Bronchial epithelial cell (primary cell): ENCODE measurements at places on chromosomes 1 and 21.

DNA sequence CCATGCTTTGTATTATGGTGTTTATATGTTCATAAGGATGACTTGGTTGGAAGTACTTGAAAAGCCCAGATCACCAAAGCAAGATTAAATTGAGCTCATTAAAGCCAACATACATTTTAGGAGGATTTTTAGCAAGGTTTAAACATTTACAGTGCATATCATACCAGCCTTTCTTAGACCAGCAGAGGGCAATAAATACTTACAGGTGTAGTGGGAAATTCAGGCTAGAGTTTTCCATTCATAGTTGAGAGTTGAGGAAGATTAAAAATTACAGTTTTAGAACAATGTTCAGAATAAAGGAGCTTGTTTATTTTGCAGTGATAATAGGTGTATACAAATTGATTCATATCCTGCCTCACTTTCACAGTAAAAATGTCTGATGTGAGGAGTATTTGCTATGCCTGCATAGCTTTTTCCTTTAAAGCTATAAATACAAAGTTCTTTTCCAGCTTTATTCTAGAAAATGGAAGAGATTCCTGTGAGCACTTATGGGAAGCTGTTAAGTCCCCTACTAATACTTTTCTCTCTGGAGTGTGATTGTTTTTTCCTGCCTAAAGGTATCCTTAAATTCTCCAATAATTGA, 35.3 kb downstream of the DTL start:
- peak; percentile 54 for DNase-seq

GRCh38 chr1:3670823-3671265, 18.5 kb downstream of the TP73 start:
- DNase-seq: no peak

GRCh38 chr1:45512641-45513054, 9.0 kb downstream of the PRDX1 start:
- peak; percentile 68 for DNase-seq

- DNase-seq: peak; percentile 41
These were observed at the start of gene FNBP1L for GRCh38 chr1:93447481-93448291. Gene FNBP1L (plus strand): TSS chr1:93448118. CDS start chr1:93448282, 164 bp downstream.

DNA sequence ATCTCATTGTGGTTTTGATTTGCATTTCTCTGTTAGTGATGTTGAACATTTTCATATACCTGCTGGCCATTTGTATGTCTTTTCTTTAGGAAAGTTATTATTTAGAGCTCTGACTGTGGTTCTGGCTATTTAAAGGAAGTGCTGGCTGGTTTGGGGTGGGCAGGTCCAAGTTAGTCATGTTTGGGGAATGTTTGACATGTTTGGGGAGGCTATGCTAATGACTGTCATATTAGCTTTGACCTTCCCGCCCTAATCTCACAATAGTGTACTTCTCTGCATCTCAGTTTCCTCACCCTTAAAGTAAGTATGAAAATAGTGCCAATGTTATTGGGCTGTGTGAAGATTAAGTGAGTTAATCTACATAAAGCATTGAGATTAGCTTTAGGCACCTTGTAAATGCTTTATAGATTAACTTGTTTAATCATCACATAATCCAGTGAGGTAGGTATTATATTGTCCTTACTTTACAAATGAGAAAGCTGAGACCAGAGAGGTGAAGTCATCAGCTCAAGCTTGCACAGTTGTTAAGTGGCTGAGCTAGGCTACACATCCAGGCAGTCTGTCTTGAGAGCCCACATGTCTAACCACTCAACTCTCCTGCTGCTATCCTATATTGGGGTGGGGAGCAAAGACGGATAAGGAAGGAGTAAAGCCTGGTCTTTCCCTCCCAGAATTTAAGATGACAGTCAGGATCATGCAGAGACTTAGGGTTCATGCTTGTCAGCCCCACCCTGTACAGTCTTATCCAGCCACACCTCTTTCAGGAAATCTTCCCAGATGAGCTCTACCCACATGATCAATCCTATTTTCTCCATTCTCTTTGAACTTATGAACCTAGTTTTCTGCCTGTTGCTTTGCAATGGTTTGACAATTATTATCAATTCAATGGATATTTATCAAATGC, 22.8 kb upstream of the CRNN start:
- DNase-seq: peak; percentile 79

GRCh38 chr1:228304225-228304624, 96.4 kb downstream of the OBSCN start:
- DNase-seq: no peak

- DNase-seq: no peak
These were observed 57.9 kb upstream of the GJB5 start for GRCh38 chr1:34696981-34697380.

DNA sequence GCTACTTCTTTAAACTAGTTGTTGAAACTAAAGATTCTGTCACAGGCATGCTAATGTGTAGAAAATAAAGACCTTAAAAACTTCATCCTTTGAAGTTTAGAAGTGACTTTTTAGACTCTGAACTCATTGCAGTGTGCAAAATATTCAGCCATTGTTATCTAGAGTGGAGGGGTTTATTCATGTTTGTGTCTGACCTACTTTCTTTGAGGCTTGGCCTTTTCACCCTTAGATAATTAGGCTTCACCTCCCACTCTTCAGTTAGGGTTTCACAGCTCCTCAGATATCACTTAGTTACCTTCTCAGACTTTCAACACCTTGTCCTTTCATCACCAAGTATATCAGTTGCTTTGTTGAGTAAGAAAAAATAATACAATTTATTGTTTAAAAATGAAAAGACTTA, 75.9 kb downstream of the IVNS1ABP start:
- DNase-seq: no peak

GRCh38 chr1:153789478-153790034, 14.3 kb downstream of the SLC27A3 start:
- no peak for DNase-seq

- DNase-seq: no peak
These were observed 45.5 kb downstream of the USP25 start for GRCh38 chr21:15775291-15775690.

DNA sequence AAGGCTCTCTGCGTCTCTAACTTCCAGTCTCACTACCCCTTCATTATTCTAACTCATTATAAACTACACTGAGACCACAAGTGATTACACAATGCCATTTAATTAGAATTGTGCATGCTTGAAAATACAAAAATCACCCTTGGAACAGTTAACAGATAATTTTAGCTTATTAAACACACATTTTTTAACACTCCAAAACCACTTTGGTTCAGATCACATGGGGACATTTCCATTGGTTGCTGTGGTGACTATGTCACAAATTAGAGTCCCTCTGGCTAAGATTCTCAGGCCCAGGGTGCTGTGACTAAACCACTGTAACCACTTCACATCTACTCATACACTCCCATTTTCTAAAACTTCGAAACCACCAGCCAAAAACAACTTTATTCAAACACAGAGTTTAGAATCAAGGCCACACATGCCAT, 43.0 kb downstream of the JAK1 start:
- DNase-seq: no peak

GRCh38 chr1:98382986-98383740, 278.4 kb upstream of the SNX7 start:
- no peak for DNase-seq

DNA sequence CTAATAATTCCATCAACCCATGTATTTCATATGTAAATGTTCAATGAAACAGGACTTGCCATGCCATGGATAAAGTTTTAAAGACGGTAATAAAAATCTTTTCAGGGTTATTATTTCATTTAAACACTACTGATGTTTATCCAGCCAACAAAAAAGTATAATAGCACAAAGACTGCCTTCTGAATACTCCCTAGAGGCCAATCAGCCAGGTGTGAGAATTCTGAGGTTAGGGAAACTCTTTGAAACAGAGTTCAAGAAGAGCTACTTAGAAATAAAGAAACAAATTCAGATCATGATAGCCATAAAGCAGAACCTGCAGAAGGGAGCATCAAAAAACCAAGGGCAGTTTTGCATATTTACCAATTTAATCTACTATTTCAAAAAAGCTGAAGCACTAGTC, 48.7 kb downstream of the AKT3 start:
- DNase-seq: no peak

GRCh38 chr1:223129229-223129901, 13.7 kb downstream of the TLR5 start:
- DNase-seq: no peak

DNA sequence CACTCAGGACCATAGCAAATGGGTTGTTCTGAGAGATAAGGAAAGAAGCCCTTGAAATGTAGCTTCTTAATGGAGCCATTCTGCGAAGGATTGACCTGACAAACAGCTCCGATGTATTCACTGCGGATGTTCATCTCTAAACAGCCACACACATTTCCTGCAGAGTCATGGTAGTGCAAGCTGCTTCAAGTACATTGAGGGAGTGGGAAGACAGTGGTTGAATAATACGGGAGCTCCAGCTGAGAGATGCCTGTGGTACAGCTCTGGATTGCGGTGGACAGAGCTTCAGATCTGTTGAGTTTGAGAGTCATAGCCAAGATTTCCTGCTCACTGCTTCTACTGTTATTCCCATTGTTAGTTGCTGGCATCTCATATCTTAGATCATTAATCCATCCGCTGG, 86.6 kb downstream of the ZBTB18 start:
- DNase-seq: peak; percentile 6

DNA sequence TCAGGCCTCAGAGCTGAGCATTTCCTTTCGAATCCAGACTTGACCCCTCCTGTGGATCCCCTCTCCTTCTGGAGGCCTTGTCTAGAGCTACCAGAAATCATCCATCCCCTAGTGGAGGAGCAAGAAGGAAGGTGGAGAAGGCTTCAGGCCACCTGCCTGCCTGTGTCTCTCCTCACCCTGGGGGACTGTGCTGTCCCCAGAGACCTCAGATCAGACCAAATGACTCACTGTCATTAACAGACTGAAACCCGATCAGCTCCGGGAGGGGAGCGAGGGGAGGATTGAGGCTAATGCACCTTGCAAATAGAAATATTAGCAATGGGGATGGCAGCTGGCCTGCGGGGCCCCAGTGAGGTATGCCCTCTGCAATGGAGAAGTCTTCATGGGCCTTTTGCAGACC, 2.1 kb downstream of the MYBPH start:
- no peak for DNase-seq

- DNase-seq: no peak
These were observed 47.9 kb downstream of the SERBP1 start for GRCh38 chr1:67382292-67382691.

DNA sequence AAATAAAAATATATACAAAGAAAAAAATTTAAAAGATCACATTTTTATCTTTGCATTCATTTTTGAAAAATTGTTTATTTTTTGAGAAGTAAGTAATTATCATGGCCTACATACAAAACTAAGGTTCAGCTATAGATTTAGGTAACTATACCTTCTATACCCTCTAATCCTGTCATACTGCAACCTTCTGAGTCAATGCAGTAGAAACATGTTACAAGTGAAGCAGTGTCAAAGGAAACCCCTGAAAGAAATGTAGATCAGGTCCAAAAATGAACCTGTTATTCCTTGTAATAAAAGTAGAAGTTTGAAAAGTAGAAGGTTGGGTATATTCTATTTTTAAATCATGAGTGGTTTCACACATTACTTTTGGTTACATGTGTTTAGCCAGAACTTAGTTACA, 51.3 kb downstream of the PTGS2 start:
- no peak for DNase-seq

- peak; percentile 43 for DNase-seq
These were observed 27.6 kb downstream of the CD244 start for GRCh38 chr1:160834945-160835565.

- no peak for DNase-seq
These were observed at the start of gene ADGRL4 for GRCh38 chr1:79006564-79006963. Gene ADGRL4 (minus strand): TSS chr1:79006730. CDS start chr1:79006654, 76 bp downstream.

DNA sequence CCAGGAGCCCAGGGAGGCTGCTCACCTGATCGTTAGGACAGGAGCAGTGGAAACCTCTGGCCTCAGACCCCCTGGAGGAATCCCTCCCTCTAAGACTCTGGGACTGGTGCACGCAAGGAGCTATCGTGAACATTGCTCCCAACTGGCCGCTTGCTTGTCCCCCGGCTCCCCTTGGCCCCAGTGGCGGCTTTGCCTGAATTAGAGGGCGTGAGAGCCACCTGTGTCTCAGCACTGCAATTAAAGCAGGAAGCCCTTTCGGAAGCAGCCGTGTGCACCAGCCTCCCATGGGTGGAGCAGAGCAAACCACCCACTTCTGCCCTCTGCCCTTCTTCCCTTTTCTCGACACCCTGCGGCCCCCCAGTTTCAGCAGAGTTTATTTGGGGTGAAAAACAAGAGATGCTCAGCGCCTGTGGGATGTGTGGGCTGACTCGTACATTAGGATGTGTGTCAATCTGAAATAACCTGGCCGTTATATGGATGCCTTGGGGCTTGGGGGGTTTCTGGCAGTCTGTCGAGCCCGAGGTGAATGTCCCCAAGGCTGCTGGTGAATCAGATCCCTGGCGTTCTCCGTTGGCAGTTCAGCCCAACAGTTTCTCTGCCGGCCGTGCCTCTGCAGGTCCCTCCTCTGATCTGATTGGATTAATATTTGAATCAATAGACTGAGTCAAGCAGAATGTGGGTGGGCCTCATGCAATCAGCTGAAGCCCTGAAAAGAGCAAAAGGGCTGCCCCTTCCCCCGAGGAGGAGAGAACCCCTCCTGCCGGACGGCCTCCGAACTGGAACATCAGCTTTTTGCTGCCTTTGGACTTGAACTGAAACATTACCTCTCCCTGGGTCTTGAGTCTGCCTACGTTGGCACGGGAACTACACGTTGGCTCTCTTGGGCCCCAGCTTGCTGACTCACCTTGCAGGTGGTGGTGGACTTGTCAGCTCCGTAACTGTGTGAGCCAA, 7.3 kb upstream of the UMODL1 start:
- DNase-seq: peak; percentile 84

DNA sequence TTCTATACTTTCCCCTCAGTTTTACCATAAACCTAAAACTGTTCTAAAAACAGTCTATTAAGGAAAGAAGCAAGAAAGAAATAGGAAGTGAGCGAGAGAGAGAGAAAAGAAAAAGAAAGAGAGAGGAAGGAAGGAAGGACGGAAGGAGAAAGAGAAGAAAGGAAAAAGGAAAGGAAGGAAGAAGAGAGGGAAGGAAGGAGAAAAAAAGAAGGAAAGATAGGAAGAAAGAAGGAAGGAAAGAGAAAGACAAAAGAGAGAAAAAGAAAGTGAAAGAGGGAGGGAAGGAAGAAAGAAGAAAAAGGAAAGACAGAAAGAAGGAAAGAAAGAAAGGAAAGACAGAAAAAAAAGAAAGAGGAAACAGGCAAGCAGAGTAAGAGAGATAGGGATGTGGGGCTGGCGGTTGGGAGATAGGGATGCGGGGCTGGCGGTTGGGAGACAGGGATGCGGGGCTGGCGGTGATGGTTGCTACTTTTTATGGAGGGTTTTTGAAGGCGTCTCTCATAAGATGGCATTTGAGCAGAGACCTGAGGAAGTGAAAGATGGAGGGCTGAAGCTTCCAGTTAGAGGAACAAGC, 70.4 kb upstream of the IRF2BP2 start:
- DNase-seq: no peak

DNA sequence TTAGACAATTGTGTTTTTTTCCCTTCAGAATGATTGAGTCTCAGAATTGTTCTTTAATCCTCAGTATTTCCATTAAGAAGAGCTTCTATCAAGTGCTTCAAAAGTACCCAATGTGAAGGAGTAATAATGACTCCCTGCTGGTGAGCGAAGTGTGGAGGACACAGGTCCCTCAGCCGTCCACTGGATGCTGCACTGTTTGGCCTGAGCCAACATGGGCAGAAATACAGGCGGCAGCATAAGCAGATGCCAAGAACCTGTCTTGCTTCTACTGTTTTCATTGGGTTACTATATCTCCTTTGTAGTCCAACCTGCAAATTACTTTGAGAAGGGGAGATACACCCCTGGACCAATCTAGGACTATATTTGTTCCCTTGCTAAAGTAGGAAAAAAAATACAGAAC, 55.3 kb upstream of the DPH5 start:
- no peak for DNase-seq

GRCh38 chr1:150429805-150430204, 57.4 kb upstream of the TARS2 start:
- DNase-seq: peak; percentile 44
